ENCODE measurements at places on chromosomes 4 and X. TPM values are rescaled to one million over a fixed set of nuclear protein-coding genes. Genes with fewer than 3 reads are reported as not detected.

NAT8L gene
- total RNA-seq: 2.0 TPM

GDPD2 gene
- not detected for total RNA-seq

DNA sequence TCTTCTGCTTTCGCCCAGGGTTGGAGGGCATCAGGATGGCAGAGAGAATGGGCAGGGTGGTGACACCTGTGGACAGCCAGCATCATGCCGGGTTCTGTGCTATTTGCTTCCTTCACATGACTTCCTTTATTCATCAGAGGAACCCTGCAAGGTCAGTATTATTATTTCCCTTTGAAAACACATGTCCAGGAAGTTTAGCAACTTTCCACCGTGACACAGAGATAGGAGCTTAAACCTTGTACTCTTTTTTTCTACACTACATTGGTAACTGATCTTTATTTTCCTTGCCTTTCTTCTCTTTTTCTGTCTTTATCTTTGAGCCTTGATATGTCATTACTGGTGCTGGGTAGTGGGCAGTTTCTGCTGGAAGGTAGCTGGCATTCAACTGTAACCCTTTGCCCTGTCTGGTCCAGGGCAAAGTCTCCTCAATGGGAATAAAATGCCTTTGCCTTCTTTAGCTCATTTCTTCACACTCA, 5.0 kb upstream of the MGST2 start:
- DNase-seq: no peak

DNA sequence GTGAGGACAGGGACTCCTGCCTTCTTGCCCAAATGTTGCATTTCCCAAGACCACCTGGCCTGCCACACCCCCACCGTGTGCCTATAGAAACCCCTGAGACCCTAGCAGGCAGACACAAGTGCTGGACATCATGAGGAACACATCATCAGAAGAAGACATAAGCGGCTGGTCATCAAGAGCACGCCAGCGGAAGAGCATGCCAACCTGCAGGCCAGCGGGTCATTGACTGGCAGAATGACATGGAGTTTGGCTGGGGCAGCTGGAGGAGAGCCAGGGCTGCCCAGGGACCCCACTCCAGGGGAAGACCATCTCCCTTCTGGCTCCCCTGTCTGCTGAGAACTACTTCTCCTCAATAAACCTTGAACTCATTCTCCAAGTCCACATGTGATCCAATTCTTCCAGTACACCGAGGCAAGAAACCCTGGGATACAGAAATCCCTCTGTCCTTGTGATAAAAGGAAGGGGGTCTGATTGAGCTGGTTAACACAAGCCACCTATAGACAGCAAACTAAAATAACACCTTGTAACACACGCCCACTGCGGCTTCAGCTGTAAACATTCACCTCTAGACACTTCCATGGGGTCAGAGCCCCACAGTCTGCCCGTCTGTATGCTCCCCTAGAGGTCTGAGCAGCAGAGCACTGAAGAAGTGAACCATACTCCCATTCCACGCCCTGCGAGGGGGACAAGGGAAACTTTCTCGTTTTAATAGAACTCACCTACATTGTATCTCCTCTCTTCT, 164.8 kb upstream of the EMCN start:
- DNase-seq: no peak

KIAA1210 gene
- not detected for total RNA-seq

PLXNB3 gene
- total RNA-seq: 7.4 TPM

SLC10A7 gene
- total RNA-seq: 3.8 TPM

IL21 gene
- total RNA-seq: not detected

PAGE4 gene
- total RNA-seq: not detected

- no peak for DNase-seq
Measured at GRCh38 chrX:151789179-151789800, 54.7 kb downstream of the CNGA2 start.

- no peak for DNase-seq
Measured at GRCh38 chr4:128310266-128310697, 22.7 kb upstream of the PGRMC2 start.

GRCh38 chr4:99652596-99653436, 4.8 kb downstream of the C4orf54 start:
- DNase-seq: no peak

- no peak for DNase-seq
Measured at GRCh38 chrX:16516232-16516876, 133.6 kb upstream of the S100G start.

GRCh38 chrX:43861750-43862149, 20.5 kb downstream of the MAOB start:
- DNase-seq: peak; percentile 25

- DNase-seq: no peak
Measured at GRCh38 chrX:10506781-10507180, 113.6 kb downstream of the MID1 start.

RS1 gene
- not detected for total RNA-seq

MAGEA10 gene
- total RNA-seq: not detected

GUCY1A1 gene
- total RNA-seq: 3.7 TPM

GRCh38 chr4:116321471-116321870, 763.9 kb downstream of the TRAM1L1 start:
- no peak for DNase-seq

F11 gene
- total RNA-seq: not detected

Measured in epithelial cell of proximal tubule (primary cell).